ENCODE measurements at places on chromosomes 1 and 21. TPM values are rescaled to one million over a fixed set of nuclear protein-coding genes. Genes with fewer than 3 reads are reported as not detected.

The ABL2 gene
- total RNA-seq = 77.1 TPM

The LORICRIN gene
- not detected for total RNA-seq

The INTS7 gene
- total RNA-seq = 23.7 TPM

The TFAP2E gene
- total RNA-seq = 0.14 TPM

The SV2A gene
- 6.7 TPM for total RNA-seq

The SH3D21 gene
- 1.5 TPM for total RNA-seq

The OR2T5 gene
- not detected for total RNA-seq

The ILDR2 gene
- 1.0 TPM for total RNA-seq

The C1orf116 gene
- 0.17 TPM for total RNA-seq
